ENCODE measurements at places on chromosomes 2 and 18. TPM values are rescaled to one million over a fixed set of nuclear protein-coding genes. Genes with fewer than 3 reads are reported as not detected.

DNA sequence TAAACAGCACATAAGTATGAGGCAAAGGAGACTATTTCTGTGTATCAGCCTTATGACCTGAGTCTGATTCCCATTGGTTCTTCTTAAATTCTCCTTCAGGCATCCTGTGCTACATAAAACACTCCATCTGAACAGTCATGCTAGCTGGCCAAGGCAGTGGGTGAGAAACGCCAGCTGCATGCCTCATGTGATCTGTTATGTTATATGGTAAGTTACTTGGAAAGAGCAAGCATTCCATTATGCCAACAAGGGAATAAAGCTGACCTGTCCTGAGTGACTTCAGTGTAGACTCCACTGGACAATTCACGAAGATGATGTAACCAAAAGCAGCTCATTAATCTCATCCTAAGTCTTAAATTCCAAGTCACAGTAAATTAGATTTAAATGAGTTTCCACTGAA, 216.5 kb upstream of the FN1 start:
- DNase-seq, result no peak

Gene MERTK
- 63.0 TPM for total RNA-seq

GRCh38 chr2:233713262-233713615, 532 bp downstream of the UGT1A5 start:
- no peak for DNase-seq

DNA sequence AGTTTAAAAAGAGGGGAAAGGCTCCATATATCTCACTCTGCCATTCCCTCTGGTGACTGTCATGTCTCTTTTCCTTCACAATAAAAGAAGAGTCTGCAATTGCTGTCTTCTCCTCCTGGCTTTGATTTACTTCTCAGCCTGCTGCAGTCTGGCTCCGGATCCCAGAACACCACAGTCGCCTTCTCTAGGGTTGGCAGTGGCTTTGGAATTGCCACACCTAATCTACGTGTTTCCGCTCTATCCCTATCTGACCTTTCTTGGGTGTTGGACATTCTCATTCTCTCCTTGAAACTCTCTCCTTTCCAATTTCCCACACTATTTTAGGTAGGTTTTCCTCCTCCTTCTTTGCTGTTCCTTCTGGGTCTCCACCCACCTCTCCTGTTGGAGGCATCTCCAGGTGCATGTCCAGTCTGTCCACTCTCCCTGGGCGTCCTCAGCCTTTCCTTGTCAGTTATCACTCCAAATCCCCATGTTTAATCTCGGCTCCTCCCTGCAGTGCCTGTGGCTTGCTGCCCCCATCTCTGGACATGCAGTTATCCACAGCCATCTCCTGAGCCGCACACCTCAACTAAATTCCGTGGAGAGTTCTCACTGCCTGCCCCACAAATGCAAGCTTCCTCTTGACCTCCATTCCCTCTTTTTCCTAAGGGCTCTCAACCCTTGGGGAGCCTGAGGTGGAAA, 112.8 kb downstream of the KCTD1 start:
- no peak for DNase-seq

- no peak for DNase-seq
These were observed 102.6 kb upstream of the NDUFV2 start for GRCh38 chr18:8999872-9000271.

Gene ODC1
- 155 TPM for total RNA-seq

Gene SAG
- not detected for total RNA-seq

GRCh38 chr2:127428815-127429109, 10.5 kb downstream of the PROC start:
- DNase-seq, result no peak

GRCh38 chr2:43168016-43168369, 58.4 kb downstream of the ZFP36L2 start:
- DNase-seq, result no peak

- DNase-seq, result no peak
These were observed 15.7 kb downstream of the IL37 start for GRCh38 chr2:112926707-112927106.

Gene COL4A4
- 0.72 TPM for total RNA-seq

DNA sequence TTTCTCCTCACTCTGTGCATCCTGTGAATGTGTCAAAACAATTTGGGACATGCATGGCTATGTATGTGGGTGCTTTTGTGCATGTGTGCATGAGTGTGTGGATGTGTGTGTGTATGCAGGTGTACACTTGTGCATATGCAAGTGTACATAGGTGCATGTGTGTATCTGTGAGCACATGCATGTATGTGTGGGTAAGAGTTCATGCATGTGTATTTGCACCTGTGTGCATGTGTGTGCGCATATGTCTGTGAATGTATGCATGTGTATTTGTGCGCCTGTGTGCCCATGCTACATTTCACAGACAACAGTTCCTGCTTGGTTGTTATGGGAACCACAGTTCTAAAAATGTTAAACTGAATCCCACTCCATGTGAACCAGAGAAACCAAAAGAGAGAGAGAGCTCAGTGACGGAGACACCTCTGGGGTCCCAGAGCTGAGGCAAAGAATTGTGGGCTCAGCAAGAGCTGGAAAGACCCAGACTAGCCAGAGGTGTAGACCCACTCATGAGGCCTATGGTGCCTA, 1.9 kb upstream of the FBXO41 start:
- DNase-seq, result no peak

Gene SLC8A1
- 47.0 TPM for total RNA-seq

DNA sequence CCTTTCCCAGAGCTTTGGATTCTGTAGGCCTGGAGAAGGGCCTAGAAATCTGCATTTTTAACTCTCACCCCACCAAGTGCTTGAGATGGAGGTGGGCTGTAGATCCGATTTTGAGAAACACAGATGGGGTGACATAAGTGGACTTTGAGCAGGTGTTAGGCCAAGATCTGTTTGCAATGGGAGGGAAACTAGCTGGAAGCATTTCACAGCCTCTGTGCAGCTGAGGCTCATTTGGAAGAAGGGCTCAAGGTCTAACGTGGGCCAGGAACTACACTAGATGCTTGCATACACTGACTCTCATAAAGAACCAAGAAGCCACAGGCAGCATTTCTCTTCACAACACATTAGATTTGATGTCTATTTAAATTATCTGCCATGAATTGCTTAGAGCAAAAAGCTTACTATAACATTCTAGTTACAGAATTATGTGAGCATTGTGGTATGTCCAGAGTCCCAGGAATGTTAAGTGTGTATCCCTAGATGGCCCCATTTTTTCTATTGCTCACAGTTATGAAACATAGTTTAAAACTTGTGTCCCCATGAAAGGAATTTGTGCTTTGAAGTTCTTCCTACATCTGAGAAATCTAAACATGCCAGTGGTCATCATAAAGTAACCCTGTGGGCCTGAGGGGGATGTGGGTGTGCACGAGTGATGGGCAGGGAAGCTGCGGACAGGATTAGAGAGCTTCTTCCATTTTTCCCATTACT, 77.2 kb downstream of the CD28 start:
- no peak for DNase-seq

- DNase-seq, result no peak
These were observed 71.4 kb downstream of the NXPH2 start for GRCh38 chr2:138708682-138709241.

Gene FBLN7
- total RNA-seq, result 0.44 TPM

Gene PROM2
- 0.60 TPM for total RNA-seq

- no peak for DNase-seq
These were observed 794 bp upstream of the CHCHD5 start for GRCh38 chr2:112583497-112584133.

DNA sequence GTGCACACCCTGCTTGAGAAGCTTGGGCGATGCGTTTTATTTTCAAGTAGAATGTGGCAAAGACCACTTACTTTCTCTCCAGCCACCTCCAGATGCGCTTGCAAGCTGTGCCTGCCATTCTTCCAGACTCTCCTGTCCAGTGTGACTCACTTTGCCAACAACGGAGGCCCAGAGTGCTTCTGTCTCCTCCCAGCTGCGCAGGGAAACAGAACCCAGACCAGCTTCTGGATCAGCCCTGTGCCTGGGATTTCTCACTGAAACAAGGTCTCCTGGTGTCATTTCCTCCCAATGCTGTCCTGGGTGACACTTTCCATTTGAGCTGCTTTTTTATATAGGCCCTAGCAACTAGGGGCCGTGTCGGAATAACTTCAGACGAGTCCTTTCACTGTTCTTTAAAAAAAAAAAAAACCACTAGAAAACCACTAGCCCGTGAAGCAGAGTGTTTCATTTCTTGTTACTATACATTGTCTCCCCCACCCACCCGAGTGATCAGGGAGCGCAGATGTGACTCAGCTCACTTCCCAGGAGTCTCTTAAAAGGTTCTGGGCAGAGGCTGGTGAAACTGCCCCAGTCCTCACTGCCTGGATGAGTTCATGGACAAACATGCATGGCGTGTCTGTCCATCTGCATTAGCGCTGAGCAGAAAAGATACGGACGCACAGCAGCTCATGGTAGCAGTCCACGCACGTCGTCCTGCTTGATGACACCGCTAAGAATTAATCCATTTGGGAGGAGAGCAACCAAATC, 25.3 kb upstream of the RPL31 start:
- no peak for DNase-seq

- DNase-seq, result no peak
These were observed 826.8 kb downstream of the TRIB2 start for GRCh38 chr2:13543550-13543949.

Gene VSNL1
- 0.65 TPM for total RNA-seq

DNA sequence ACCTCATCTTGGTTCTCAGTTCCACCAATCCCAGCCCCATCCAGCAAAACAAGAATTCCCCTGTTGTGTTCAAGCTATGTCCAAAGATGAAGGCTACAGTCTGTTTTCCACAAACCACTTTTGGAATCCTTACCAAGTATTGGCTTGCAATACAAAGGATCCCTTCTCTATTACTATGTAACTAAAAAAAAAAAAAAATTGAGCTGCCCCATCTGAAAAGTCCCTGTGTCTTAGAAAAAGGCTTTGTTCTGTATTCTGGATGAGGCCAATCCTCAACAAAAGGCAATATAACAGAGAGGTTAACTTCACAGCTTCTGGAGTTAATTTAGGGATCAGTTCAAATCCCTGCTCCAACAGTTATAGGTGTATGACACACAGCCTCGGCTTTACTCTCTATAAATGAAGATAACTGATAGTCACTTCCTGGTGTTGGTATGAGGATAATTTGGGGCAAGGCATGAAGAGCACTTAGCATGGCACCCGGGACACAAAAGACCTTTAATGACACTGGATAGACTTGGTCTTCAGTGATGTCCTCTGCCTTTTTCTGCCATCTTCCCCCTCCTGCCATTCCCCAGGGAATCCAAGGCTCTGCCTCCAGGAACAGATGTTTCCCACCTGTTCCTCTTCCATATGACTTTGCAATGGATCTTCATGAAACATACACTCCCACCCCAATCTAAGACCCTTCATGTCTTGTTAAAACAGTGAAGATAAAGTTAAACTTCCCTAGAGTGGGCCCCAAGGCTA, 61.2 kb upstream of the ATL2 start:
- no peak for DNase-seq

GRCh38 chr18:35511428-35511827, 13.7 kb upstream of the INO80C start:
- DNase-seq, result no peak

DNA sequence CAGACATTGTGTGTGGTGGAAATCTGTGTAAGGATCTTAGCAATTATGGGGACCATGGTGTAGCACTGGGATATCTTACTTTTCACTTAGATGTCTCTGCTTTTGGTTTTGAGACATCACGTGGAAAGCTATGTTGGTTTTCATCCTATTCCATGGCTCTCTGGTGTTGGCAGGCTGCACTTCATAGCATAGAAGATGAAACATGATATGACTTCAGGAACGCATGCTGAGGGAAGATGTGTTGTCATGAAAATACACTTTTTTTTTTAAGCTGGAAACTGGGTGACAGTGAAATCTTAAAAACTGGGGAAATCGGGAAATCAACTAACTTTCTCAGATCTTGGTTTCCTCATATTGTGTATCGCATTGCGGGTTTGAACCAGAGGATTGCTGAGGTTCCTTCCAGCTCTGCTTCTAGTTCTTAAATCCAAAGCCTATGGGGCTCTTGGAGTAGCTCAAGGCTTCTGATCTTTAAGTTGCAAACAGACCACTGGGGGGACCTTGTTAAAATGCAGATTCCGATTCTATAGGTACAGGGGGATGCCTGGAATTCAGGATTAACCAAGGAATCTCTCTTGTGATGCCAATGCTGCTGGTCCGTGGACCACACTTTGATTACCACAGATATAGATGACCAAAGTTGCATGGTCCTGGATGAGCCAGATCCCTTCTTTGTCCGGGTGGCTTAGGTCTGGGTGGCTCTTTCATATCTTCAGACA, 160.7 kb downstream of the SH3RF3 start:
- DNase-seq, result no peak

Gene TYMS
- 6.4 TPM for total RNA-seq

DNA sequence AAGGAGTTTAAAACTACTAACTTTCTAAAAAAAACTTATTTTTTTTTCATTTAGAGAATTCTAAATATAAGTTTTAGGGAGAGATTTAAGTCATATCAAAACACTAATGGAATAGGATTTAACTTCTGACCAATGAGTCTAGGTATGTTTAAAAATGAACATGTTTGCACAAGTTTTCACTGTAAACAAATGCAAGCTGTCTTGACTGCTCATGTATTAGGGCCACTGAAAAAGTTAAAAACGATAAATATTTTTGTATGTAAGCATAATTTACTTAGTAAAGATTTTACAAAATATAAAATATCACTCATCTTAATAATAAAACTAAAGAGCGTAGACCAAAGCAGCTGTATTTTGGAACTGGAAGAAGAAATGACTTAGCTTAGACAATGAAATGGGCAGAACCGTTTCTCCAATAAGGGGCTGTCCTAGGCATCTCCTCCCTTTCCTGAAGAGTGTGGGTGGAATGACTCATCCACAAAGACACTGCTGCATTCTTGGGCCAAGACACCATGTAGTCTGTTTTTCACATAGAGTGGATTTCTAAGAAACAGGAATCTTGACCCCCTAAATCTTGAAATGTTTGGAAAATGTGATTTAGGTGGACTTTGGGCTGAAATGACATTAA, 118.8 kb downstream of the MEP1B start:
- no peak for DNase-seq

- DNase-seq, result no peak
These were observed 38.3 kb upstream of the PEX13 start for GRCh38 chr2:60979231-60979630.
